ENCODE measurements at places on chromosomes 3 and 15.

DNA sequence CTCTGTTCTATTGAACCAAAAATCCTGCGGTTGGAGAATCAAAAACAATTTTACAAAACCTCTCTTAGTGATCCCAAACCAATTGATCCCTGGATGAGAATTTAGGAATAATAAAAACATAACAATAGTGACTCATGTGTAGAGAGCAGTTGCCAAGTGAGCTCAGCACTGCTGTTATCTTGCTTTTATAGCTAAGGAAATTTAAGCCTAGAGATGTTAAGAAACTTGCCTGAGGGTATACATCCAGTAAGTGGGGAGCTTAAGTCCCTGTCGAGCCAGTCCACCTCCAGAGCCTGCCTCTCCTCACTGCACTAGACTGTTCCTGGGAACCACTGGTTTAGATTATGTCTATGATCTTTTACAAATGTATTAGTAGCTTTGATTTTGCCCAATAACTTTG lies 358.4 kb upstream of the LMCD1 start:
- no peak for DNase-seq

- no peak for DNase-seq
Measured at GRCh38 chr3:119351581-119351980, 57.4 kb downstream of the ARHGAP31 start.

DNA sequence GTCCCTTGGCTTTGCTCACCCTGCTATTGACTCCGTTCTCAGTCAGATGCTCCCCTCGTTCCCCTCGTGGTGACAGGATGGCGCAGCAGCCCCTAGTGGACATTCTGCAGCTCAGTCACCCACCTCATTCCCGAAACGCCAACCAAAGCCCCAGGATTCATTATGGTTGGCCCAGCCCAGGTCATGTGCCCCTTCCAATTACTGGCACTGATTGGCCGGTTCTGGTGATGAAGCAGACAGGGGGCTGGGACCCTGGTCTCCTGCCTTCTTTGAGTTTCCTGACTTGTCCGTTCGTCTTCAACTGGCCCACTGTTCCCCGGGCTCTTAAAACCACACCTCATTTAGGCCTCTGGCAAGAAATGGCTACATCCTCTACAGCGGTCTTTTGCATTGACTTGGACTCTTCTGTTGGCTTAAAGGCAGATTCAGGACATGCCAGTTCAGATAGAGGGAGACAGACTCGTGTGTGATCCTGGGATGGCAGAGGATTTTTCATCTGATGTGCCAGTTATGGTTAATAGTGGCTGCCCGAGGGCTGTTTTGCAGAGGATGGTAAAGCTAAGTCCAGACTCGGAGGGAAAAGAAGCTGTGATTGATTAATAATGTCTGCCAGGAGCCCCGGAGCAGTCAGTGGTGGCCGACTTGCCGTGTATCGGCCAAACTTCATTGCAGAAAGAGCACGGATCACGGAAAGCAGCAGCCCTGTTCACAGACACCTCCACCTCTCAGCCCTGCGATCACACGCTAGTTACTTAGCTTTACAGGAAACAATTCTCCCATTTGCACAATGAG lies 37.8 kb downstream of the LSM3 start:
- no peak for DNase-seq

GRCh38 chr3:144777906-144778305 lies 806.3 kb downstream of the DIPK2A start:
- no peak for DNase-seq

GRCh38 chr3:172014145-172014544 lies 25.2 kb upstream of the FNDC3B start:
- no peak for DNase-seq

DNA sequence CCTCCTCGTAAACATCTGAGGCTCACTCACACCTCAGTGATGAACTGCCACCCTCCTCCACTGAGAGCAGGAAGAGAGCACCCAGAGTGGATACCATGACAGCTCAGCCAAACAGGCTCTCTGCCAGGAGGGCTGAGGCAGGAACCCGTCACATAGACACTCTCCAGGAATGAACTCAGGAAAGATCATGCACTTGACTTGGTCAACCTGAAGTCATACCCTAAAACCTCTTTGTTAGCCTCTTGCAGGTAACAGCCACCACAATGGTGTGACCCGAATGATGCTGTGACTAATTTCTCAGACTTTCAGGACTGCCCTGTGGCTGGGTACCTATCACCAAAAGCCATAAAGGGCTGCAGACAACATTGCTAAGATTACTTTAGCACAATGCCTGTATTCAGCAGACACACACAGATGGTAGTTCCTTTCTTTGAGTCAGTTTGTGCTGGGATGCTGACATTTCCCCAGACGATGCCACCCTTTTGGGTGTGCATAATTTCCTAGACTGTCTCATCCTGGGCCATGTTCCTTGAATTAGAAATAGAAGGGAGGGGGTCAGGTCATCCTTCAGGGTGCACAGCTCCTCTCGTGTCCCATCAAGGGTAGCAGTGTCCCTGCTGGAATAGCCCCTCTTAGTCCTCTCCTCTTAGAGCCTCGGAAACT lies 30.3 kb downstream of the CX3CR1 start:
- no peak for DNase-seq

DNA sequence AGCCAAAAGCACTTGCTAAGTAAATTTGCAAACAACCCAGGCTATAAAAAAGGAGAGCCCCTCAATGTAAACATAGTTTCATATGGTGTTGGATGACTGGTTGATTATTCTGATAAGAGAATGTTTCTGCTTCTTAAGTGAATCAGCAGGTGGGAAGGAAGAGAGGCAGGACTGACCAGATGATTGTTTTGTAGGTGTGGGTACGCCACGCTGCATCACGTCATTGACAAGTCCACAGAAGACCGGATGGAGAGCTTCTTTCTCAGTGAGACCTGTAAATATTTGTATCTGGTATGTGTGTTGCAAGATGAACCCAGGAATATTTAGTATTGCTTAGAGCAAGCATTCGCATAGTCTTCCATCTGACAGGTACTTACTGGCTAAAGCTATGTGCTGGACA lies 23.4 kb downstream of the EDEM1 start:
- no peak for DNase-seq

- DNase-seq, result no peak
Measured at GRCh38 chr15:81948222-81948621, 97.6 kb downstream of the MEX3B start.

DNA sequence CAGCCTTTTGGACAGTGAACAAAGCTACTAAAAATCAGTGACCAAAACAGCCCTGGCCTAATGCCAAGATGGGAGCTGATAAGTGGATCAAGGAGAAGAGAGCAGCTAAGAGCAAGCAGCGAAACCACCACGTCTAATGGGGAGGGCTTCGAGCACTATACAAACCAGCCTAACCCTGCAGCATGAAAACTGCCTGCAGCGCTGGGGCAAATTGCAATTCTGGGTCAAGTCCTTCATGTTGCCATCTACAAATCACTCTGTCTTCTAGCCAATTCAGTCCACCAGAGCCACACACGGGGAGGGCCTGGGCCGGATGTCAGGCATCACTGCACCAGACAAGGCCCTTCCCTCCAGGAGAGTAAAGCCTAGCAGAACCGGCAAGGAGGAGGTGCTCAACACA lies 30.5 kb upstream of the SPATA12 start:
- no peak for DNase-seq

- DNase-seq, result no peak
Measured at GRCh38 chr3:24426896-24427295, 67.8 kb downstream of the THRB start.

GRCh38 chr3:34024447-34025240 lies 226.2 kb downstream of the PDCD6IP start:
- no peak for DNase-seq

- no peak for DNase-seq
Measured at GRCh38 chr15:97520689-97521088, 439.8 kb upstream of the ARRDC4 start.

DNA sequence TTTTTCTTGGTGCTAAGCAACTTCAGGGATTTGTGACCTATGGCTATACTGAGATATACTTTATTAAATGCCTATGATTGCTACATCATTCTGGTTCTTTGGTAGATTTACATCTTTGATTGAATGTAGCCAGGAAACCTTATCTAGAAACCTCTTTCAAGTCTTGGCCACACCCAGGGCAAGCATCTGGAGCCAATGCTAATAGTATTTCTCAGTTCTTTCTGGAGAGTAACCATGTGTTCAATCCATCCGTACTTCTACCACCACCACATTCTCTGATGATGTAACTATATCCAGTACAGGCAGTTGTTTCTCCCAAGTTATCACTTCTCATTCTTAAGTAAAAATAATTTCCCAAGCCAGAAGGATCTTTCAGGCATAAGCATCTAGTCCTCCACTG lies 69.0 kb downstream of the NME9 start:
- DNase-seq, result no peak

- DNase-seq, result no peak
Measured at GRCh38 chr3:112346491-112347122, 13.7 kb downstream of the CD200 start.

DNA sequence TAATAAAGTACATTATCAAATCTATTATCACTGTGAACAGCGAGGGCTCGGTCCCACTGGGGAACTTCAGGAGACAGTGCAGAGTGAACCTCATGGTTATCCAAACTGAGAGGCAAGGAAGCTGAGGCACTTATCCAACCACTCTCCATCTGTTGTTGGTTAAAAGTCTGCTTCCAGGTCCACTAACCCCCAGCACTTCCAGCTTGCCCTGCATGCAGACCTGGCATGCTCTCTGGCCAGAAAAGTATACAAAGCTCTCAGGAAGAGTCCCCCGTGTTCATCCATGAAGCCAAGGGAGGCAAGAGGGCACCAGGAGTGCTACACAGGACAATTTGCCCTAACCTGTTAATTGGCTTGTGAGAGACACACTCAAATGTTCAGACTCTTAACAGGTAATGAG lies 36.0 kb downstream of the FBN1 start:
- DNase-seq, result no peak

- no peak for DNase-seq
Measured at GRCh38 chr15:69535101-69535638, 82.6 kb downstream of the RPLP1 start.

GRCh38 chr3:162704238-162704637 lies 1207.6 kb downstream of the OTOL1 start:
- no peak for DNase-seq

DNA sequence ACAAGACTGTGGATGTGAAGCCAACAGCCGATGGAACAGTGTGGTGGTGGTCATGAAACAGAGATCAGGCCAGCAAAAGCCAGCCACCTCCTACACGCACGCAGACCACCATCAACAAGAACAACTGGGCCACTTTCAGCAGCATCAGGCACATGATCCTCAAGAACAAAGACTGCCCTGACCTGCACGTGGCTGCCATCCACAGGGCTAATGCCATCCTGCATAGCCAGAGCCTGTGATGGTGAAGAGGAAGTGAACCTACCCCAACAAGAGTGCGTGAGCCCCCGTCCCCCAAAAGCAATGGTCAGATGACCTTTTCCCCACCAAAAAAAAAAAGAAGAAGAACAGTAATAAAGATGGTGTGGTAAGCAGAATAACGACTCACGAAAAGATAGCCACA lies 62.6 kb downstream of the AQP9 start:
- no peak for DNase-seq

GRCh38 chr3:45582430-45582829 lies 12.1 kb upstream of the LIMD1 start:
- DNase-seq, result no peak

DNA sequence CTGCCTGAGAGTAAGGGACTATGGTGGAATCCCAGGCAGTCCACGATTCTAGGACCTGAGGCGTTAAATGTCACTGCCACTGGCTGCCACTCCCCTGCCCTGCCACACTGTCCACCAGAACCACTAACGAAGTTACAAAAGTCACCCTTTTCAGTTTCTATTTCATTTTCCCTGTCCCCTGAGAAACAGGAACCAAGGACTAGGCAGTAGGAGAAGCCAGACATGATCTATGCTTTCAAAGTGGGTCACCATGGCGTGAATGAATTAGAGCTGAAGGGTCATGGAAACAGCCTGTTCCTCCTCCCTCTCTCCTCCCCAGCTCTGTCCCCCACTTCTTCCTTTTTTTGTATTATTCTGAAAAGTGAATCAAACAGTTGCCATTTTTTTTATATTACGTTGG lies 9.1 kb upstream of the ADPRH start:
- no peak for DNase-seq

GRCh38 chr15:68536331-68537095 lies 42.3 kb upstream of the CORO2B start:
- no peak for DNase-seq

DNA sequence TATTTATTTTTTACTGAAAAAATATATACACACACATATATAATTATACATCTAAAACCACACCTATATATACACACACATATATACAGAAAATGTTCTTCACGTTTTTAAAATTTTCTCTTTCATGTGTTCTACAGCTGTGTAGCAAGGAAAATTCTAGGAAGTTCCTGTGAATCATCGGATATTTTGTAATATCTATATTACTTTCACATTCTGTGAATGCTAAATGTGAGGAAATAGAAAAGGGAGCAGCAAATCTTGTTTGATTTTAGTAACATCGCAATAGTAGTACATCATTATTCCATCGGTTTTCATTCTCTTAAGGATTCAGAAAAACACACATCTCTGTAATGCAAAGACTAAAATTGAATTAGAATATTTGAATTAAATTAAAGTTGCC lies 836.8 kb upstream of the NECTIN3 start:
- DNase-seq, result no peak

DNA sequence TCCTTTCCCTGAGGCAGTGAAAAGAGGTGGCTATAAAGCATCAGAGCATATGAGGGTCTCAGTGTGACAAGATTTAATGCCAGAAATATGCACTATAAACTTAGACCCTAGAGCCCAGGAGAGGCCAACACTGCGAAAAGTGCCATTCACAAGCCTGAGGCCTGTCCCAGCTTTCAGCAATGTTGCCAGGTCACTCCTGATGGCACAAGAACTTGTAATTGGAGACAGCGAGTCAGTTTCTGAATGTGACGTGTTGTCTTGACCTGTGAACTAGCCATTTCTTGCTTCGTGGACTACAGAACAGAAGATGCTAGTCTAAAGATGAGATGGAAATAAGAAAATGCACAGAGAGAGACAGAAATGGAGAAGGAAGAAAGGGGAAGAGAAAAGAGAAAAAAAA lies 87.9 kb downstream of the WDR72 start:
- DNase-seq, result no peak

GRCh38 chr3:61172684-61173083 lies 78.6 kb downstream of the FHIT start:
- DNase-seq, result no peak

GRCh38 chr15:77580996-77581682 lies 51.6 kb downstream of the LINGO1 start:
- DNase-seq, result no peak

DNA sequence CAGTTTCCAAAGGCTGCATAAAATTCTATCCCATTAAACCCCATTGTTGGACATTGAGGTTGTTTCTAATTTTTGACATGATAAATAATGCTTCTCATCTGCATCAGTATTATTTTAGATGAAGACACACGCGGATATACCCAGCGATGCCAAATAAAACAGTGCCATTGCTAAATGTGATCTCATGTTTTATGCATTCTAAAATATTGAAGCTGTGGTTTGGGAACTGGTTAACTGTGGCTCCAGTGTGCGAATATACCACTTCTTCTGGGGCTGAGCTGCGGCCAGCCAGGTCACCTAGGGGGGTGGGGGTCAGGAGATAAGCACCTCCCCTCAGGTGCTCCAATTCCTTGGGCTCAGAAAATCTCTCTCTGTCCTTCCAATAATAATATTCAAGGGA lies 230.0 kb downstream of the ADAMTS9 start:
- DNase-seq, result no peak
